ENCODE measurements at places on chromosomes 5 and 9. TPM values are rescaled to one million over a fixed set of nuclear protein-coding genes. Genes with fewer than 3 reads are reported as not detected.

SLC6A3 gene
- total RNA-seq: not detected

NUTM2F gene
- not detected for total RNA-seq

DNA sequence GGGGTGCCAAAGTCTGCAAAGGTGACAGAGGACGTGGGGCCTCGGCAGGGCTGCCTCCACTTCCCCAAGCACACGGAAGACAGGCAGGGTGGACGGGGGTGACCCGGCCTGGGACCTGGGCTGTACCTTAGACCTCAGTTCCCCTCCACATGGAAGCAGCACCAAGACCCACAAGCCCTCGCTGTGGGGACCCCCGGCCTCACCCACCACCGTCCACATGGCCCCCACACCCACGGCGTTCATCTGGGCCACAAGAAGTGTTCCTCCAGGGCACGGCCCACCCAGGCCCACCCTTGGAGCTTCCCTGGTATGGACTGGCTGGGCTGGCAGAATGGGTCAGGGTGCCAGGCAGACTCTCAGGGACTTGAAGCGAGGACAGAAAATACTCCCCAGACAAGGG lies 45.8 kb upstream of the NKD2 start:
- no peak for DNase-seq

DNA sequence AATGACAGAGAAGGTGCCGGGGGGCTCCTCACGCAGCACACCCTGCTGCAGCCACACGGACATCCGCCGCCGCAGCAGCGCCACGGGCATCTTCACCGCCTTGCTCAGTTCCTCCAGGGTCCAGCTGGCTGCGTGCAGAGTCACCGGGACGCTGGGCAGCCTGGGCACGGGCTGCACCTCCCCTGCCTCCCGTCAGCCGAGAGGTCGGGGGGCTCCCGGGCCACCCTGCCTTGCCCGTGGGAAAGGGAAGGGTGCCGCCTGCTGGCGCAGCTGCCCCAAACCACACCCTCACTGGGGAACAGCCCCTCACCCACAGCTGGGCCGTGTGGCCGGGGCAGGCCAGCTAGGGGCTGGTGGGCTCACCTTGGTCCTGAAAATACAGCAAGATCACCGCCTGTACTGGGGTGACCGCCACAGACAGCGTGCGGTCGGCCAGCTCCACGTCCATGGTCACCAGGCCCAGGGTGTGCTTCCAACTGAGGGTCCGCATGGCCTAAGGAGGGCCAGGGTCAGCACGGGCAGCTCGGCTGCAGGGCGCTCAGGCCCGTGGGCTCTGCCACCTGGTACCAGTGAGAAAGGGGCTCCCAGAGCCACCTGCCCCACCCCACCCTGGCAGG lies 3.6 kb upstream of the TMEM210 start:
- no peak for DNase-seq

DNA sequence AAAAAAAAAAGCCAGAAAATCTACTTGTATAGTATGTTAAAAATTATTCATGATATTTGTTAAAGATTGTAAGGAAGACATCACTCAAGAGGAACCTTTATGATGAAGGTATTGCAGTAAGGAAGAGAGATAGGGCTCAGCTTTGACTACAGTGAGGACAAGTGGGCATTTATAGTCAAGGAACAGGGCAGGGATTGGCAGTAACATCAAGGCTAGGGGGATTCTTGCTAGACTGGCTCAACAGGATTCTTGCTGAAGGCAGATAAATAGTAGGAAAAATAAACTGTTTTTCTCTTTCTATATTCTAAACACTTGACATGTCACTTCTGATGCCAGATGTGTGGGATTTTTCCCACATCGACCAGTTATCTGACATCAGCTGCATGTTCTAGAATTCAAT lies 96.7 kb downstream of the ITGA1 start:
- no peak for DNase-seq

- no peak for DNase-seq
Observed at GRCh38 chr5:84779186-84779585, 394.5 kb upstream of the EDIL3 start.

DNA sequence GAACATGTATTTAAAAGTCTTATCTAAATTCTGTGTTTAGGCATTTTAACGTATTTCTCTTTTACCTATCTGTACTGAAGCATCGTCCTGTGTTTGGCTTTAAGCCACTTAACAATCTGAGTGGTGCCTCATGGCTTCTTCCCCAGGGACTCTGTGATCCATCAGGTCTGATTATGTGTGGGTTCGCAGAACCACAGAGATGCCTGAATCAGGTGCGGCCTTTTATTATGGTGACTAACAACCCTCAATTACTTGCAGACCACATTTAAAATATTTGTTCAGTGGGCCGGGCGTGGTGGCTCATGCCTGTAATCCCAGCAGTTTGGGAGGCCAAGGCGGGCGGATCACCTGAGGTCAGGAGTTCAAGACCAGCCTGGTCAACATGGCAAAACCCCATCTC lies 39.6 kb upstream of the SAP30L start:
- peak; percentile 41 for DNase-seq

DNA sequence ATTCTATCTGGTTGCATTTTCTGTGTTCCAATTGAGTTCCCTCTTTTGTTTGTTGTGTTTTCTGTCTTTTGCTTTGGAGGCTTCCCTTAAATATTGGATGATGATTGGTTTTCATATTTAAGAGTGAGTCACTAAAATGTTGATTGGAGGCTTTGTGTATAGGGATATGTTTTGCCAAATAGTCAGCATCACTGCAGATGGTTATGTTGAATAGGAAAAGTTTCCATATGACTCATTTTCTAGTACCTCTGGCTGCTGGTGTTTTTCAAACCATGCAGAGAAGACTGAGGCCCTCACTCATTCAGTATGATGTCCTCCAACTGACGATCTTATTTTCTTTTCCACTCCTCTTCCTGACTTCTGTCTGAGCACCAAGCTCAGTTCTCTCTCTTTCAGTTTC lies 1290.0 kb downstream of the EFNA5 start:
- peak; percentile 44 for DNase-seq

CCL28 gene
- 1.9 TPM for total RNA-seq

- DNase-seq: no peak
Observed at GRCh38 chr9:72352911-72353388, 12.1 kb downstream of the ZFAND5 start.

DNA sequence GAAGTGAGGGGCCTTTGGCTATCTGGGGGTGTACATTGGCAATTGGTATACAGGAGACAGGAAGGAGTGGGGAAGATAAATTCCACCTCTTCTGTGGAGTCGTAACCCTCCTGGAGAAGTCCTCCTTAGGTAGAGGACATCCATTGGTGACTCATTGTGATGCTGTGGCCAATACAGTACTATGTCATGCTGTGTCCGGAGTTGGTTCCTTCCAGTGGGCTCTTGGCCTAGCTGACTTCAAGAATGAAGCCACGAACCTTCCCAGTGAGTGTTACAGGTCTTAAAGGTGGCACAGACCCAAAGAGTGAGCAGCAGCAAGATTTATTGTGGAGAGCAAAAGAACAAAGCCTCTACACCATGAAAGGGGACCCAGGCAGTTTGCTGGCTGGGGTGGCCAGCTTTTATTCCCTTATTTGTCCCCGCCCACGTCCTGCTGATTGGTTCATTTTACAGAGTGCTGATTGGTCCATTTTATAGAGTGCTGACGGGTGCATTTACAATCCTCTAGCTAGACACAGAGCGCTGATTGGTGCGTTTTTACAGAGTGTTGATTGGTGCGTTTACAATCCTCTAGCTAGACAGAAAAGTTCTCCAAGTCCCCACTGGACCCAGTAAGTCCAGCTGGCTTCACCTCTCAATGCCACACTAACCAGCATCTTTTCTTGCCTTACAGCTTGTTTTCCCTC lies 37.3 kb upstream of the FBP1 start:
- no peak for DNase-seq

- DNase-seq: no peak
Observed at GRCh38 chr5:24005384-24005783, 498.0 kb downstream of the PRDM9 start.

- DNase-seq: no peak
Observed at GRCh38 chr5:163631856-163632255, 126.4 kb downstream of the MAT2B start.

GRCh38 chr9:130535818-130536521 lies 43.4 kb upstream of the FUBP3 start:
- no peak for DNase-seq

SLCO6A1 gene
- not detected for total RNA-seq

GRCh38 chr5:175027390-175027789 lies 303.0 kb downstream of the MSX2 start:
- DNase-seq: no peak

ARL14EPL gene
- not detected for total RNA-seq

DNA sequence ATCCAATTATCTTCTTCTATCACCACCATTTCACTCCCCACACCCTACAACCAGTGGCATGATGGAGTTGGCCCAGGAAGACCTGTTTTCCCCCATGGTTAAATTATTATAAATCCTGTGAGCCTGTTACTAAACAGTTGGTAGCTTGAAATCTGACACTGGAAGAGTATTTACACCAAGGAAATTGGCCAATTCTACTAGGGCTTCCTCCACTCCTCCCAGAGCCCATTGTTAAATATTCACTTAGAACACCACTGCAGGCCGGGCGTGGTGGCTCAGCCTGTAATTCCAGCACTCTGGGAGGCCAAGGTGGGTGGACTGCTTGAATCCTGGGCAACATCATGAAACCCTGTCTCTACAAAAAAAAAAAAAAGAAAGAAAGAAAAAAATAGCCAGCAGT lies 32.4 kb upstream of the CKS2 start:
- no peak for DNase-seq

- peak; percentile 51 for DNase-seq
Observed at GRCh38 chr5:54109626-54110330, 200.6 kb downstream of the ARL15 start.

DNA sequence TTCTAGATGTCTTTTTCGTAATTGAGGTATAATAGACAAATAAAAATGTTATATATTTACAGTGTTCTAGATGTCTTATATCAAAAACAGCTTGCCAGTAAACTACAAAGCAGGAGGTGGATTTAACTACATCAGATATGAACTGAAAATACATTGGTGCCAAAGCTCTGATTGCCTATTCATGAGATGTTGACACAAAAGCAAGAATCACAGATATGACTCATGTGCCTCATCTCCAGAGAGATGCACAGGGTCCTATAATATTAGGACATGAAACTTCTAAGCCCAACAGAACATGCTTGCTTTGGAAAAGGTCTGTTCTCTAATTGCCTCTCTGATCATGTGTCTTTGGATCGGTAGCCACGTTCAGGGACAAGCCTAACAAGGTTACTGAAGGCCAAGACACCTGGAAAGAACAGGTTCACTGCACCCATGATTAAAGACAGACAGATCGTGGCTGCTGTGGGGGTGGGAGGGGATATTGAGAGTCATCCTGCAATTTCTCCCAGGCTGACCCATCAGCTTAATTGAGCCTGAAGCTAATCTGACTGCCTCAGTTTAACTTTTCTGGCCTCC lies 16.8 kb downstream of the ABCA1 start:
- peak; percentile 36 for DNase-seq

DNA sequence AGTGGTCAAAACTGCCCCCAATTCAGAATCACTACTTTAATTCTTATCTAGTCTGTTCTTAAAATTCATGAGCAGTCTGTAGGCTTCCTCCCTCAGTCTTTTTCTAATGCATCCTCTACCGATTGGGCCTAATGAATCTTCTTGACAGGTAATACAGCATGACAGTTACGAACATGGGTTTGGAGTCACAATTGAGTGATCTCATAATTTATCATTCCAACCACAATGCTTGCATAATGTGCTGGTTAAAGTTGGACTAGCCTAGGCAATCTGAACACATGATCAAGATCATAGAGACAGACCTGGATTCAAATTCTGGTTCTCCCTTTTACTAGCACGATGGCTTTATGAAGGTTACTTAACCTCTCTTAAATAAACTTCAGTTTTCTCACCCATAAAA lies 33.1 kb upstream of the SETD9 start:
- peak; percentile 57 for DNase-seq

DNA sequence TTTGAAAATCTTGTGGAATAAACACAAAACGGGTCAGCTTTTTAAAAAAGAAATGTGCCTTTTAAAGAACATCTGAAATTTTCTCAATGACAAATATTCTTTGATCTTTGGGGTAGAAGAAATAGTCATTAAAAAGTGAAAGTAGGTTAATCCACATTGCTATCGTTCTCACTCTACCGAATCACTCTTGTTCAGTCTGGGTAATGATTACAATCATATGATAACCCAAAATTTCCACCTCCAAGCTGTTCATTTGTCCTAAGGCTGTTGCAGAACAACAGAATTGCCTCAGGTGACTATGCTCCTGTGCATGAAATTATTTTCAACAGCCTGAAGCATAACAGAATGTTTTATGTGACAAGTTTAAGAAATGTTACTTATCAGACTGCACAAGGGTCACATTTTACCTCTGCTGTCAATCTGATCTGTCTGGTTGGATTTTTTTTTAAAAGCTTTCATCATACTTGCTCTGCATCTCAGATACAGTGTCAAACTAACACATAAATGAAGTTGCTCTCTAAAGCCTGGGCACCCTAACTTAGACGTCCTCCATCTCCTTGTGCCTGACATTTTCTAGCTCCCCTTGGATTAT lies 227.3 kb downstream of the LURAP1L start:
- no peak for DNase-seq
